Stimulated activated CD8-positive, alpha-beta memory T cell treated with anti-CD3 and anti-CD28 coated beads, Interleukin-2, amount 100 ng/mL, for 1 hour (primary cell): ENCODE measurements at places on chromosomes 5 and 9.

DNA sequence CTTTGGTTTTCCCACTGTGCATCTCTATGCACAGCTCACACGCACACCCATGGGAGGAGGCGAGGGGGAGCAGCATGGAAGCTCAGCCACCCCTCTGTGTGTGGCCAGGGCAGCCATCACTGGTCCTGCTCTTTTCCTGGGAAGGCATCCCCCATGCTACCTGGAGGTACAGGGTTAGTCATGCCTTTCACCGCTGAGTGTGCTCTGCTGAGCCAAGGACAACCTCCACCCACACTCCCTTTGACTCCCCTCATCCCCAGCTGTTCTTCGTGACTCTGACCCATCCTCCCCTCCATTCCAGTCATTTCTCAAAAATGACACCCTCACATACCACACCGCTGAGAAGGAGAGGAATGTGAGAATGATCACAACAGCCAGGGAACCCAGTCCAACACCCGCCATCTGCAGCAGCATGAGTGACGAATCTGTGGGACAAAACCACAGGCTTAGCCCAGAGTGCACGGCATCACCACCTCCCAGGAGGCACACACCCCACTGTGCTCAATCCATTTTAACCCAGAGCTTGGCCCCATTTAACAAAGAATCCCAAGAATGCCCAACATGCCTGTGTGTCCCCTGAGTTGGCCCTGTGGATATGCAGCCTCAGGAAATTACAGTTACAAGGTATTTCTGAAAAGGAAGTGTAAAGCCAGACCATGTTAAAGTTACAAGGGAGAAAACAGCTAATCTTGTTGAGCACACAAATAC, 133.4 kb downstream of the SUSD1 start:
- DNase-seq, result no peak

DNA sequence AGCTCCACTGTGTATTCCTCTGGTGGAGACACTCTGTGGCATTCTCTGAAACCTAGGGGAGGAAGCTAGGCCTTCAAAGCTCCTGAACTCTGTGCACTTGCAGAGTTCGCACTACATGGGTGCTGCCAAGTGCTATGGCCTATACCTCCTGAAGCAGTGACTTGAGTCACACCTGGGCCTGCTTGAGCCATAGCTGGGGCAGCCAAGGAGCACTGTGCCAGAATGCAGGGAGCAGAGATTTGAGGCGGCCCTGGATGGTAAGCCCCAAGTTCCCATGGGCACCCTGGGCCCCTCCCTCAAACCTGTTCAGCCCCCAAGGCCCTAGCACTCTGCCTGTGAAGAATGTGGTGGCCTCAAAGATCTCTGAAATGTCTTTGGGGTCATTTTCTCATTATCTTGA, 212.9 kb downstream of the SPATA31A6 start:
- no peak for DNase-seq

- no peak for DNase-seq
These were observed 3.3 kb downstream of the ANKRD33B start for GRCh38 chr5:10567121-10567591.

GRCh38 chr5:52709167-52709925, 78.4 kb upstream of the ITGA1 start:
- no peak for DNase-seq

- DNase-seq, result no peak
These were observed 8.6 kb upstream of the PHYKPL start for GRCh38 chr5:178241231-178241663.

DNA sequence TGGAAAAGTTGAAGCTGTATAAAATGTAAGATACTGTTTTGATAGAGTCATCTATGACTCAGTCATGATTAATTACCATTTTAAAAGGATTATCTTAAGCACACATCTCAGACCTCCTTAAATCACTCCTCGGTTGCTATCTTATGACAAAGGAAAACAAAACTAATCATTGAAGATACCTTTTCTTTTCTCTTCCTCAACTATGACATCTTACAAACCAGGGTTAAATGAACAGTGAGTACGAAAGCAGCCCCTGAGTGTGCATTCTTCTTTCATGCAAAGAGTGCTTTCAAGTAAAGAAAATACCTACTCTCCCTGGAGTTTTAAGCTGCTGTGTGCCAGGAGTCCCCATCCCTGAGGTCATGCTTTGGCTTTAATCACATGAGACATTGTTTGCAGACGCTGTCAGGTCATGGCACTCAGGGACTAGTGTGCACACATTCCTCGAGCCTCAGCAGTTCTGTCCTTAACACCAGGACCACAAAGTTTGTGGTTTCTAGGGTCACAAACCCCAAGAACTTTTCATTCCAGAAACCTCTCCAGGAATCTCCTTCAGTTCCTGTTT, 86.7 kb upstream of the ICE1 start:
- no peak for DNase-seq

GRCh38 chr9:18692962-18693361, 219.0 kb downstream of the ADAMTSL1 start:
- no peak for DNase-seq

DNA sequence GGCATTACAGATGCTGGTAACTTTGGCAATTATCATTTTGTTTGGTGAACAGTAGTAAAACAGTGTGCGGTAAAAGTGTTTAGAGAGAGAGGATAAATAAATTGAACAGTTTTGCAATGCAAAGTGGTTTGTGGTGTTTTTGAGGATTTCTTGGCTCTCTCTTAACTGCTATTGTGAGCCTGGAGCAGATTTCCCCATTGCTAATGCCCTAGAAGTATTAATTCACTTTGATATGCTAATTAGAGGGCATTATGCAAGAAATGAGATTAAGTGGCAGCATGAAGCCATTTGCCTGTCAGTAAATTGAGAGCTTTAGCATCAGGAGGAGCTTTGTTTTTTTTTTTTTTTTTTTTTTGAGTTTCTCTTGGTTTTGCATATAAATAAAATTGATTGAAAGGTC, 8.2 kb downstream of the PBX3 start:
- no peak for DNase-seq

- no peak for DNase-seq
These were observed 148.2 kb downstream of the SMARCA2 start for GRCh38 chr9:2163231-2163885.
